ENCODE measurements at places on chromosomes 7 and 10.

DNA sequence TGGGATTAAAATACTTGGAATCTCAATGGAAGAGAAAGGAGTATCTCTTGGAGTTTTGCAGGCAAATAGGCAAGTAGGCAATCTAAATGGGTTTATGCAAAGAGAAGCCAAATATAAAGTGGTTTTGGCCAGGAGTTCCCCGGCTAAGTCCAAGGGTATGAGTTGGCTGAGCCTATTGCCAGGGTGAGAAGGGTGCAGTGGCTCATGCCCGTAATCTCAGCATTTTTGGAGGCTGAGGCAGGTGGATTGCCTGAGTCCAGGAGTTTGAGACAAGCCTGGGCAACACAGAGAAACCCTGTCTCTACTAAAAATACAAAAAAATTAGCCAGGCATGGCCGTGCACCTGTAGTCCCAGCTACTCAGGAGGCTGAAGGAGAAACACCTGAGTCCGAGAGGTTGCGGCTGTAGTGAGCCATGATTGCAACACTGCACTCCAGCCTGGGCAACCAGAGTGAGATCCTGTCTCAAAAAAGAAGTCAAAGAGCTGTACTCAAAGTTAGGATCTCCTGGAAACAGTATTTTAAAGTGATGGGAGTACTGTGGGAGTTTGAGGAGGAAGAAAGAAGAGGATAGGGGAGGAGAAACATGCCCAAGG, 130.4 kb upstream of the RAB18 start:
- no peak for DNase-seq

- DNase-seq = no peak
Observed at GRCh38 chr7:88116235-88116795, 103.5 kb downstream of the SRI start.

DNA sequence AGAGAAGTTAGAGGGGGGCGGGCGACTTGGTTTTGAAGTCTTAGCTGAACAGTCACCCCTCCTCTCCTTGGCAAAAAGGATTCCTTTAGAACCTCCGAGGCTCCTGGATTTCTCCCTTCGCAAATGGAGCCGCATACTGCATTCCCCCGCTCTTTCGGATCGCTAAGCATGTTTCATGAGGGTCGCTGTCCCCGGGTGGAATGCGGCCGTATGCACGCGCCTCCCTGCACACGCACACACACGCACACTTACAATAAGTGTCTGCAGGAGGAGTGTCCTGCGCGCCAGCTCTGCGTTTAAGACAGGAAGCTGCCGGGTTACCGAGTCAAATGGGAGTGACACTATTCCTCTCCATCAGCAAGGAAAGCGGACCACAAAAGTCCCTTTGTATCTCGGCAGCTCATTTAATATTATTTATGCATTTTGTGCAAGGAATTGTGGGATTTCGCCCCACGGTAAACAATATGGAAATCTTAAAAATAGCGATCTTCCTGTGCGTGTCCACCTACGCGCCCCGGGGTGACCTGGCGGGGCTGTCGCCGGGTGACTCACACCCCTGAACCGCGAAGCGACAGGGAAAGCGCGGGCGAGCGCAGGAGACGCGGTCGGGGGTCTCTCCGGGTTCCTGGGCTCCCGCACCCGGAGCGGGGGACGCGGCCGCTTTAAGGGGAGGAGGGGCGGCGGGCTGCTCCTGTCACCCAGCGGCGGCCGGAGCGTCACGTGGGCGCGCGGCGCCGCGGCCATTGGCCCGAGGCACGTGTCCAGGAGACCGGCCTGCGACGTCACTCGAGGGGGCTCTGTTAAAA, 988 bp upstream of the EN2 start:
- no peak for DNase-seq

GRCh38 chr10:30782537-30783461, 153.2 kb upstream of the LYZL2 start:
- DNase-seq = no peak

DNA sequence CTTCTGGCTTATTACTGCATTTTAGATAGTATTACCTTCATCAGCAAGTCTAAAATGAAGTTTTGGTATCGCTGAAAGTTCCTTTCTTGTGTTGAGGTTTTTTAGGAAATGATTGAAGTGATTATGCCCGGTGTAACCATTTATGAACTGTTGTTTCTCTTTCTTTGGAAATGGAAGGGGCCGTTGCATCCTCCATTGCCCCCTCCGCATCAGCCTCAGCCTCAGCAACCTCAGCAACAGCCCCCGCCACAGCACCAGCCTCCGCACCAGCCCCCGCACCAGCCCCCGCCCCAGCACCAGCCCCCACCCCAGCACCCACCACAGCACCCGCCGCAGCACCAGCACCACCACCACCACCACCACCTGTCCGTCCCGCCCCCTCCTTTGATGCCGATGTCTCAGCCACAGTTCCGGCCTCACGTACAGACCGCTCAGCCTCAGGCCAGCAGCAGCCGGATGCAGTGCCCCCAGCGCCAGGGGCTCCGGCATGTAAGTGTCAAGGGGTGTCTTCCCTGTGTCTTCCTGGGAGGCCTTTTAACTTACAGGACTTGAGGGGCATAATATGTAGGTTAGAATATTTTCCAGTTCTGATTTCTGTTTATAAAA, 72.6 kb downstream of the SHH start:
- no peak for DNase-seq

- DNase-seq = no peak
Observed at GRCh38 chr7:27185013-27185853, at the start of gene HOXA11. TSS of gene HOXA11 (minus strand) at chr7:27185232. CDS start at chr7:27185144, 88 bp downstream.

DNA sequence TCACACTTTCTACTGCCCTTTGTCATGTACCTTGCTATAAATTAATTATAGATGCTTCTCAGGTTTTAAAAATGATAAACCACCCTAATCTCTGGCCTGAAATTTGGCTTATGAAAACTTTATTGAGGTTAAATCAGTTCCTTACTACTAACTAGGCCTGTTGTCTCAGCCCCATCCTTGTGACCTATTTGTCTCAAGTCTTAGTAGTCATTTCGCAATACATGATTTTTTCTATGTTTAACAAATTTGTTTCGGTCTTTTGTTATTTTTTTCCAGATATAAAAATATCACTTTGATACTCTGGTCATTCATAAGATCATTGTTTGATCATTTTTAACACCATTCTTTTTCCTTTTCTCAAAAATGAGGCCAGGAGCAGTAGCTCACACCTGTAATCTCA, 411.6 kb downstream of the GFRA1 start:
- no peak for DNase-seq

All from activated CD4-positive, CD25-positive, alpha-beta regulatory T cell (primary cell).